ENCODE measurements at places on chromosomes 12 and 14.

- no peak for DNase-seq
Observed at GRCh38 chr14:74248017-74248416, 8.8 kb downstream of the VSX2 start.

DNA sequence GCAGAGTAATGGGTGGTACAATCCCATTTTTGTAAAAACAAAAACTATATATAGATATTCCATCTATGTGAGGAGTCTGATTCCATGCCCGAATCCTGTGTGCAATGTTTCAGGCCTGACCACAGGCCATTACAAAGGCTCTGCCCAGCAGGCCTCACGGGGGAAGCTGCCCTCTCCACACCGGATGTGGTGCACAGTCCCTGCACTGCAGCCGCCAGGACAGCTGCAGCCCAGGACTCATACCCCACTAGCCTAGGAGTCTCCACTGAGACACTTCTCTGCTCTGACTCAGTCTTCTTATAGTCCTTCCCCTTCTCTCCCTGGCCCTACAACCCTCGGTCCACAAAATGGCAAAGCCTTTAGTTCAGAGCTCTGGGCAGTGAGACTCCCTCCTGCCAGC lies 190.4 kb downstream of the PPM1H start:
- DNase-seq: no peak

GRCh38 chr12:31650918-31651317 lies 8.6 kb upstream of the ETFBKMT start:
- DNase-seq: no peak

GRCh38 chr12:12736759-12737676 lies 19.9 kb downstream of the CDKN1B start:
- DNase-seq: peak; percentile 65

DNA sequence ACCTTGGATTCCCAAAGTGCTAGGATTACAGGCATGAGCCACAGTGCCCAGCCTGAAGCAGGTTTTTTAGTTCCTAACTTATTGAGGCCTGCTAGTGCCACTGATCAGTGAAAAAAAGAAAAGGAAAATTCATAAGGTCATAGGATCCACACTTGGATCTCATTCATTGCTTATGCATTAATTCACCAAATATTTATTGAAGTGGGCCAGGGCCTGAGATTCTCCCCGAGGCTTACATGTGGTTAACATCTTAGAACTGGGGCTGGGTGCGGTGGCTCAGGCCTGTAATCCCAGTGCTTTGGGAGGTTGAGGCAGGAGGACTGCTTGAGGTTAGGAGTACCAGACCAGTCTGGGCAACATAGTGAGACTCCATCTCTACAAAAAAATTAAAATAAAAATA lies 29.5 kb upstream of the MAP1LC3B2 start:
- DNase-seq: no peak
